ENCODE measurements at places on chromosomes 13 and 19.

DNA sequence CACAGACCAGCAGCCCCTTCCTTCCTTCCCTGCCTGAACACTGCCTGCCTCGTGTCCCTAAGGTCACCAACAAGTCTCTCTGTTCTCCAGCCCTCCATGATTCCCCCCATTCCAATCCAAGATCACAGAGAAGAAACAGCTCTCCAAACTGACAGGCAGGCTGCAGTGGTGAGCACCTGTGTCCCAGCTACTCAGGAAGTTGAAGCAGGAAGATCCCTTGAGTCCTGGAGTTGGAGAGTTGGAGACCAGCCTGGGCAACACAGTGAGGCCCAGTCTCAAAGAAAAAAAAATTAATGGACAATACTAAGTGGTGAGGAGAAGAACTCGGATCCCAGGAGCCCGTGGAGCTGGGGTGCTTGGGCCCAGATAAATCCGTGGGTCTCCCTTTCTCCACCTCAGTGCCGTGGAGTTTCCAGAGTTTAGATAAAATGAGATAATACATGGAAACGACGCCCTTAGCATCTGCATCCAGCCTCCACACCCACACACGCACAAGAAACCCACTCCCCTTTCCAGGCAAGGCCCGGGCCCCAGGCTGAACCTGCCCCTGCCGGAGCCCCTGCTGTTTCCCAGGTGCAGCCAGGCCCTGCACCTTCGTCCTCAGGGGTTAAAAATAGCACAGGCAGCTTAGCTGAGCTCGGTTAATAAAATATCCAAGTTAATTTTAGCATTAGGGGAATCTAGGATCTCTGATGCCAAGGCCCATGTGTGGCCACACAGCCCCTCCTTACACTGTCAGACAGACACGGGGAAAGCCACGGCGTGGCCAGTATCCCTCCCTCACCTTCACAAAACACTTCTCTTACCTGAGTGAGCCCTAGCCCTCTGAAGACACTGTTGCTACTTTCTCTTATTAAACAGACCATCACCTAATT is 4.7 kb downstream of the RASA3 start:
- no peak for DNase-seq

- DNase-seq = no peak
Measured at GRCh38 chr13:113917594-113918371, 53.9 kb upstream of the GAS6 start.

GRCh38 chr13:20161275-20161950 is 561 bp upstream of the GJA3 start:
- no peak for DNase-seq

DNA sequence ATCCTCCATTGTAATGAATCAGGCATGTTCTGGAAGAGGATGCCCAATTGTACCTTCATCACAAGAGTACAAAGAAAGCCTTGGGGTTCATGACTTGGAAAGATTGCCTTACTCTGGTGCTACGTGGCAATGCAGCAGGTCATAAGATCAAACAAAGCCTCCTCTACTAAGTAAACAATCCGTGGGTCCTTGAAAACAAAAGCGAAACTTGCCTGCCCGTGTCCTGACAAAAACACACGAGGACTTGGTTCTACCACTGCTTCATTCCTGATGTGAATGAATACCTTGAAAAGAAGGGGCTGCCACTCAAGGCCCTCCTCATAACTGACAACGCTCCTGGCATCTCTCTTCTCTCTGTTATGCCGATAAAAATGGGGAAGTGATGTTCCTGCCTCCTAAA is 18.9 kb downstream of the ZNF563 start:
- no peak for DNase-seq

GRCh38 chr19:24099829-24100228 is 12.8 kb downstream of the ZNF254 start:
- no peak for DNase-seq

- no peak for DNase-seq
Measured at GRCh38 chr13:109792416-109793059, 6.2 kb upstream of the IRS2 start.

GRCh38 chr19:19661675-19662251 is 1.7 kb downstream of the ATP13A1 start:
- DNase-seq = no peak

DNA sequence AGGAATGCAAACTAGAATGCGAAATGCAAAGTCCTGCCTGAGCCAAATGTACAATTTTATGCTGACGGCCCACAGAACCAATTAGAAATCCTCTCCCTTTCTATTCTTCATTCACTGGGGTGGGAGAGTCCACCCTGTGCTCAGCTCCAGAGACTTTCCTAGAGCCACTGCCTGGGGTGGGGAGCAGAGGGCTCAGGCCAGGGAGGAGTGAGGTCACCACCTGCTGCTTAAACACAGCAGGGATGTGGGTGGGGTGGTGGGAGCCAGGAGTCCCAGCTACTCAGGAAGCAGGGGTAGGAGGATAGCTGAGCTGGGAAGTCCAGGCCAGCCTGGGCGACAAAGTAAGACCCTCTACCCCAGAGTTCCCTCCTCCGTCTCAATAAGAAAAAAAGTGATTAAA is 26.9 kb upstream of the ZNF83 start:
- no peak for DNase-seq

DNA sequence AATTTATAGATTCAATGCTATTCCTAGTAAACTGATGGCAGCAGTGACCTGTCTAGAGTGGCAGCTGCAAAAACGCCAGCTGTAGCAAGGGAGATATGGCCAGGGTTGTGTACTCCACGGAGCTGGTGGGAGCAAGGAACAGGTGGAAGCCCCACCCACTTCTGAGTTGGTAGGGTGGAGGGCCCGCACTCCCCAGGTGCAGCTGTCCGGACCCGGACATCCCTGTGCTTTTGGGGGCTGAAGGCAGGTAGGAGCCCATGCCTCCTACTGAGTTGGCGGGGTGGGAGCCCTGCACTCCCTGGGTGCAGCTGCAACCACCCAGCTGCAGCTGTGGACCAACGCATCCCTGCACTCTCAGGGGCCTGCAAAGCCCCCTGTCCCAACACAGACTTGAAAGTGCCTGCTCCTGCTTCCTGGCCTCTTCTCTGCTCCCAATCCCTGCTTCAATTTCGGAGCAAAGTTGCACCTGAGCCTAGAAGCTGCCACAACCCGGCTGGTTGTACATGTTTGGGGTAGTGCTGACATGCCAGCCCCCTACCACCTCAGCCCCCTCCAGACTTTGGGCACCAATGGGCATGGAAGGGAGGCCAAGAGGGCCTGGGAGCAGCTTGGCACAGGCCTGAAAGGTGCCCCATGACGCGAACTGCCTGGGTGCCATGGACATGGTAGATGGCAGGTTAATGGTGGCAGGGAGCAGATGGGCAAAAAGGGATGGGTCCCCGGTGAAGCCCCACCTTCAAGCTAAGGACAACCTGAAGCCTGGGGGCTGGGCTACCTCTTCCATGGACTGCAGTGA is 19.8 kb downstream of the UGGT2 start:
- no peak for DNase-seq

- no peak for DNase-seq
Measured at GRCh38 chr19:5354403-5354802, 13.8 kb upstream of the PTPRS start.

GRCh38 chr13:25065974-25066770 is 29.8 kb upstream of the PABPC3 start:
- DNase-seq = no peak

- no peak for DNase-seq
Measured at GRCh38 chr19:34482380-34483250, 1.1 kb downstream of the WTIP start.
